ENCODE measurements at places on chromosomes 12 and 14.

- DNase-seq, result no peak
Measured at GRCh38 chr14:74482571-74482970, 10.5 kb downstream of the NPC2 start.

- peak; percentile 3 for DNase-seq
Measured at GRCh38 chr12:88472248-88472647, 108.0 kb downstream of the KITLG start.

GRCh38 chr12:103114296-103115055, 157.0 kb downstream of the ASCL1 start:
- no peak for DNase-seq

GRCh38 chr14:97975216-97975615, 1178.0 kb downstream of the VRK1 start:
- no peak for DNase-seq

GRCh38 chr12:47033081-47033480, 46.3 kb upstream of the PCED1B start:
- DNase-seq, result no peak

- no peak for DNase-seq
Measured at GRCh38 chr12:123163227-123163626, 12.3 kb upstream of the PITPNM2 start.

DNA sequence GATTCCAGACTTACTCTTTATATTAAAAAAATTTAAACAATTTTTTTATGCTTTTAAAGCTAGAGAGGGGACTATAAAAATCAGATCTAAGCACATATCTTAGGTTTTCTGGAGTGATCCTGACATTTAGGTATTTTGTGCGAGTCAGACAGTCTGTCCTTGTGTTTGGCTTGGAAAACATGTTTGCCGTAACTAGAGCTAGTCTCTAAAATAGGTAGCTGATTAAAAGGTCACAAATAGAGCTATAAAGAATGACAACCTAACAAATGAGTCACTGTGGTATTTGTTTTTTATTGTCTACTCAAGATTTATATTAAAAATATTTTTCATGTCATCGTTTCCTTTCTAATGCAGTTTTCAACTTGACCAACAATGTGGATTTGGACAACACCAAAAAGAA, 73.4 kb downstream of the MNAT1 start:
- no peak for DNase-seq

DNA sequence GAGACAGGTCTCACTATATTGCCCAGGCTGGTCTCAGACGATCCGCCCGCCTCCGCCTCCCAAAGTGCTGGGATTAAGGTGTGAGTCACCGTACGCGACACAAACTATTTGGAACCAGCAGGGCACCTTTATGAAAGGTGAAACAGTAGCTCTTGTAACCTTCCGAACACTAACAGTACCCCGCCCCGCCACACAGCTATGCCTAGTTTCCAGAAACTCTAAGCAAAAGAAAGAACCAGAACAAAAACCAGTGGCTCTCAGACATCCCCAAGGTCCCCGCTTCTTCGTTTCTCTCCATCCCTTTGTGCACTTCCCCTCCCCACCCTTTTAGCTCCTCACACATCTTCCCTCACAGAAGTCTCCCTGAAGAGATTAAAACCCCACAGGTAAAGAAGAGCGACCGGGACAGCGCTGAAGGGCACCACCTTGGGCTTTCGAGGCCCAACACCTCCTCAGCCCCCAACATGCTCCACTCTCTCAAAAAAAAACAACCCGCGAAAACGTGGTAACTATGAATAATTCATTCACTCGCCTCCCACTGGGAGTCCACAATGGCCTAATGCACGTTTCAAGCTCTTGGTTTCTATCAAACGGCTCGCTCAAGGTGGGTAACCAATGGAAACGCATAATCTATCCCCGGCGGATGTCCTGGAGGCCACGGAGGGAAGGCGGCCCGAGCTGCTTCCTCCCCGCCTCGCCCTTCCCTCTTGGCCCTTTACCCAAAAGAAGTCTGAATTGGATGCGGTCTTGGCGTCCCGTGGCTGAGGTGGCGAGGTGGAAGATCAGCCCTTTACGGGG, 877 bp downstream of the BAG5 start:
- DNase-seq, result no peak

DNA sequence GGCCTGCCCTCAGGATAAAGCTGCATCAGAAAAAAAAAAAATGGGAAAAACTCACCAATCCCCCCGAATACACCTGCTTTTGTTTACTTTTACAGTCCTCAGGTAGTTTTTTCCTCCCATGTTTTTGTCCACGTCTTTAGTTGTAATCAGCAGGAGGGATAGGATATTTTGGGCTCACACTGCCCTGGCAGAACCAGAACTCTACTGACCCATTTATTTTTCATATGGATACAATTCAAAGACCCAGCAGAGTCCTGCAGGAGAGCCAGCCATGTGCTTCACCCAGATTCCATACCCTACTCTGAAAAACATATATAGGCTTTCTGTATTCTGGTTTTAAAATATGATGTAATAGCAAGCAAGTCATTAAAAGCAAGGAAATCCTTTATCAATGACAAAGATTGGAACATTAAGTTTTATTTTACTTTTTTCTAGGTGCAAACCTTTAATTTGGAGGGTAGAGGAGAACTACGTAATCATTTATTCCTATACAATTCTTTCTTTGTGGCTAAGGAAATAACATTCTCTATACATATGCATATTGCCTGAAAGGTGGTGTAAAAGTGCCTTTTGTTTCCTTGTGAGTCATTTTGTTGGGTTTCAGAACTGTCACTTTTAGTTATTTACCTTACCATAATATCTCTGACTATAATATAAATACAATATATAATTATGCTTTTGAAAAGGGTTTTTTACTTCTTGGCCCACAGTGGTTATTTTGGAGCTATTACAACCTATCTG, 19.1 kb downstream of the DACT1 start:
- DNase-seq, result peak; percentile 54

DNA sequence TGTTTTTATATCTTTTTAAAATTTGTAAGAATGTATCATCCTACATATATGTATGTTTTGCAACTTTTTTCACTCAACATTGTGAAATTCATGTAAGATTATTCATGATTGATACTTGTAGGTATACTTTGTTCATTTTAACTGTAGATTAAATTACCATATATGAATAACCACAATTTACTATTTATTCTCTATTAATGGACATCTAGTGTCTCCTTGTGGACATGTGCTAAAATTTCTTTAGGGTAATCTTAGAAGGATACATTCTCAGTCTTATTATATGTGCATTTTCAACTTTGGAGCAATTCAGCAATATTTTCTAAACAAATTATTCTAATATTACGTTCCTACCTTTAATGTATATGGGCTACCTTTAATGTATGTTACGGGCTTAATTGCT, 192.4 kb downstream of the FUT8 start:
- no peak for DNase-seq

DNA sequence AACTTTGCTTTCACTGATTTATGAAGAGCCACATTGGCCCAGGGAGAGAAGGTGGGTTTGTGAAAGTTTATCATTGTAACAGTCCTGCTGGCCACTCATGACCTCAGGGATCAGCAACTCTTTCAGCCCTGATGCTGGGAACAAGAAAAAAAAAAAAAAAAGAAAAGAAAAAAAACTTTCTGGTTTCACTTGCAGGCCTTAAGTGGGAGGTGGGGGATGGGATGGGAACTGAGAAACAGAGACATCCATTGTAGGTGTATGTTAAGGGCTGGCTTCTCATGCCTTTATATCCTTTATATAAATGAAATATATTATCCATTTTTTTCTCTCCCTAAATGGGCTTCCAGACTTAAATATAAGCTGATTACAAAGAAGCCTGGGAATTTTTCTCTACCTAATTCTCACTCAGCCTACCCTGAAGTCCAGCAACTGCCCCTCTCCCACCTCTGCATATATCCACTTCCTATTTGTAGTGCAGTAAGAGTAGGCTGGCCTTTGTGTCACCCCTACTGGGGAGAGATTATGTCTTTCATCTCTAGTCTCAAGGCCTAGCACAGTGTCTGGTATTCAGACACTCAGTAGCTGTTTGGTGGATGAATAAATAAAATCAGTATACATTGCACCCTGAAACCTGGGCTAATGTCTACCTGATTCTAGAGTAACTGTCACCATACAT, 187.1 kb downstream of the KICS2 start:
- DNase-seq, result no peak

DNA sequence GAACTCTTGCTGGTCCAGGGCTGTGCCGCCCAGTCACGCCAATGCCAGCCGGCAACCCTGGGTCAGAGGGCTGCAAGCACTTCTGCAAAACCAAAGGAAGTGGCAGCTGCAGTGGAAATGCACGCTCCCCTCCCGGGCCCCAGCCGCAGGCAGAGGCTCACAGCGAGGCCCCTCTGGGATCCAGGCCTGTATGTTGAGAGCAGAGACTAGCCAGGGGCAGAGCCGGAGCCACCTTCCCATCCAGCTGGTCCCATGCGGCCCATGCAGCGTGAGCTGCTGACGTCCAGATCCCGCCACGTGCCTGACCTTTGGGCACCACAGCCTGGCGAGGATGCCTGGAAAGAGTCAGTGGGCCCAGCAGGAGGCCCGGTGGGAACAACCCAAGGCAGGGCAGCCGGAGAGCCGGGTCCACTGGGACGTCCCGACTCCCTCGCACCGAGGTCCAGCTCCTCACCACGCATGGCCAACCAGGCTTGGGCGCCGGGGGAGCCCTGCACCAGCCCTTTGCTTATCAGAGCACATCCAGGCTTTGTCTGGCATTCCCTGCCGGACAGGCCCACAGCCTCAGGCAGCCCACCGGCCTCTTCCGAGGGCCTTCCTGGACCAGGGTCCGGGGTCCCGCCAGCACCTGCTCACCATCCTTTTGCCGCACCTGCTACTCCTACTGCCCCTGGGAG, 4.3 kb downstream of the GPR132 start:
- DNase-seq, result no peak

- no peak for DNase-seq
Measured at GRCh38 chr14:83260751-83261150, 1727.1 kb upstream of the SEL1L start.

GRCh38 chr14:93045965-93046704, 69.6 kb downstream of the ITPK1 start:
- no peak for DNase-seq

DNA sequence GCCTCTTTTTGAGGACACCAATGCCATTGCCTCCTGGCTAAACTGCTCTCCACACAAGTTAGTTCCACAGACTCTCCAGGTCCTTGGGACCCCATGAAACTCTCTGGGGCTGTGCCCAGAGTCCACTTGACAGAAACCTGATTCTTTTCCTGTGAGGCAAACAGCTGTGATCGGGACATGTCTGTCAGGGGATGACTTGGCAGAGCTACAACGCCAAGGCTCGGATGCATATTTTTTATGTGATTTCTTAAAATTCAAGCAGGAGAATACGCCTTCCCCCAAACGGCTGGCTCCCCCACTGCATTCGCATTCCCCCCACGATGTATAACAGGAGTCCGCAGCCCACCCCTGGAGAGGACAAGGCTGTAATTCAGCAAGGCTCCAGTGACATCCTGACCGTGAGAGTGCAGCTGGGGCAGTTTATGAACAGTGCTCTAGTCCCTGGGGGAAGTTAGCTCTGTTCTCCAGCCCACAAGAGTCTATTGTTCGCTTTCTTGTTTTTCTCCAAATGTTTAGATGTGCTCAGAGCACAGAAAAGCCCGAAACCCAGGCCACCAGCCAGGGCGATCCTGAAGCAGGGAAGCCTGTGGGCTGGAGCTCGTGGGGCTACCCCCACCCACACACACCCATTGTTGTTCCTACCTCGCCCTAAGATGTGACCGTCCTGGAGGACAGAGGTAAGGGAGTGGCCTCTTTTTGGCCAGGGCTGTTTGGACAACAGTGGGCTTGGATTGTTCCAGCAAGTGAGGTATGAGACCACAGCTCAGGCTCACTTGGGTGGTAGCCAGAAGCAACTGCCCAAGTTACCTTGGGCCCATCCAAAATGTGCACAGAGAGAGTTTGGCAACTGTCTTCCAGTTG, 159.5 kb downstream of the ZFP36L1 start:
- no peak for DNase-seq

- DNase-seq, result no peak
Measured at GRCh38 chr14:75771595-75771994, 110.5 kb downstream of the TTLL5 start.

DNA sequence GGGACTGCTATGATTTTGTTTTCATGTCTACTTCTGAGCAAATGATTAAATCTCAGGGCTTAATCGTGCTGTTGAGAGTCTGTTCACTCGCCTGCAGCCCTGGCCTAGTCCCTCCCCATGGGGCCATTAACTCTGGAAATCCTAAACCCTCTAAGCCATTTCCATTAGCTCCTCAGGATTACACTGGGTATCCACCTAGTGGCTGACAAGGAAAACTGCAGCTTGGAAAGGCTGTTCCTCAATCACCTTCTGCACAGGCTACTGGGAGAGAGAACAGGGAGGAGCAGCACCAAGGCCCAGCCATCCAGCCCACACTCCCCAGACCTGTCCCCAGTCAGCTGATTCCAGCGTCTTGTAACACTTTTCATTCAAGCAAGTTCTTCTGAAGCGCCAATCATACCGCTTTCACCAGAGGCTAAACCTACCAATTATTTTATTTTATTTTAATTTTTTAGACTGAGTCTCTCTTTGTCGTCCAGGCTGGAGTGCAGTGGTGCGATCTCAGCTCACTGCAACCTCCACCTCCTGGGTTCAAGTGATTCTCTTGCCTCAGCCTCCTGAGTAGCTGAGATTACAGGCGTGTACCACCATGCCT, 48.7 kb downstream of the NEUROD4 start:
- peak; percentile 60 for DNase-seq

GRCh38 chr12:128852885-128853599, at the start of gene GLT1D1:
Gene GLT1D1 (plus strand): TSS chr12:128853478. CDS start chr12:128853582, 104 bp downstream.
- DNase-seq, result no peak

GRCh38 chr14:72521968-72522741, 371.7 kb downstream of the DPF3 start:
- DNase-seq, result no peak

DNA sequence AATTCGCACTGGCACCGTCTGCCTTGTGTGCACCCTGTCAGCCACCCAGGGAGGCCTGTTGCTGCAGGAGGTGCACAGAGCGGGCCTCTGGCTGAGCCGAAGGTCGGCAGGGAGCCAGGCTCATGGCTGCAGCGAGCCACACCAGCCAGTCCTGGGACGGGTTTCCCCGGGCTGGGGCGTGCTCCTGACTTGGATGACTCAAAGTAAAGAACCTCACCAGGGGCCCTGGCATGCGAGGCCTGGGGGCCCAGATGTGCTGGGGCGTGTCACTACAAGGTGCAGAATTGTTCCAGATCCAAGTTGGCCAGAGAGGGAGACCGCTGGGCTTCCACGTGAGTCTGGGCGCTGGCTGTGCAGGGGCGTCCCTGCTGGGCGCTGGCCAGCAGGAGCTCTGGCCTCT, 34.5 kb downstream of the FBRSL1 start:
- DNase-seq, result no peak

- no peak for DNase-seq
Measured at GRCh38 chr12:111218499-111218898, 150.4 kb downstream of the PHETA1 start.

All from NCI-H1436 treated with DMSO at 0.1 percent for 48 hours (cell line).